ENCODE measurements at places on chromosomes 11 and 22.

DNA sequence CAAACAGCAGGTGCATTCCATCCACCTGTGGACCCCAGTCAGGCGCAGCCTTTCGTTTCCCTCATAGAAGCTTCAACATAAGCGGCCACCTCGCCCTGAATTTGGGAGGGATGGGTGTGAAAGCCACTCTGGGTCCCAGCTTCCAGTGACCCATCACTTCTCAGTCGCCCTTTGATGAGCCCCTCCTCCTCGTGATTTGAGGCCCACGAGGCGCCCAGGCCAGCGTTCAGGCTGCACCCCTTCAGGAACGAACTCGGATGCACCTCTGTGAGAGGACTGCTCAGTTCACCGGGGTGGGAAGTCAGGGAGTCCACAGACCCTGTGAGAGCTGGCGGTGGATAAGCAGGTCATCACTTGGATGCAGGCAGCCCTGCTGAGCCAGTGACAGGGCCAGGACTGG lies 1118.2 kb downstream of the BRD1 start:
- H3K4me3 ChIP-seq: no peak overlapping the region
- no peak overlapping the region for H3K27ac ChIP-seq
- H3K36me3 ChIP-seq: no peaks in the 10 kb centered on the region
- no peaks in the 10 kb centered on the region for H3K4me1 ChIP-seq
- DNase-seq: no peak
- no peaks in the 10 kb centered on the region for H3K27me3 ChIP-seq

DNA sequence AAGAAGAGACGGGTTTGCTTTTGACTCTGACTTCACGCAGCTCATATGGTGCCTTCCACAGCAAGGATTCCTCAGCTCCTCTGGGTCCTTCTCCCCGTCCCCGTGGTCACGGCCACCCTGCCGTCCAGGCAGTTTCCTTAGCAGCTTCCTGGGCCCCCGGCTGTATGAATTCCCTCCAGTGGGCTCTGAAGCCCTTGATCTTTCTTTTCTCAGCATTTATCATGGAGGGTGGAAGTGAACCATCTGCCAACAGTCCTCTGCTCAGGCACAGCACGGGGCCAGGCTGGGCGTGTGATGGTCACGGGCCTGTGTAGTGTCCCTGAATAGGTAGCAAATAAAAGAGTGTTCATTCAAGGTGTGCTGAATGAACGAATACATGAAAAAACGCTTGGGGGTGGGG lies 782.4 kb downstream of the BRD1 start:
- no peak overlapping the region for H3K27ac ChIP-seq
- H3K4me1 ChIP-seq: no peaks in the 10 kb centered on the region
- no peak overlapping the region for H3K4me3 ChIP-seq
- H3K27me3 ChIP-seq: peaks cover 8% of the 10 kb centered on the region
- no peak for DNase-seq

- no peaks in the 10 kb centered on the region for H3K4me1 ChIP-seq
- H3K27ac ChIP-seq: no peak overlapping the region
- peak; percentile 20 for DNase-seq
Measured at GRCh38 chr11:107182978-107183377, 164.7 kb upstream of the GUCY1A2 start.

GRCh38 chr11:64357904-64358535 lies 942 bp upstream of the RPS6KA4 start:
- H3K27me3 ChIP-seq: no peaks in the 10 kb centered on the region
- peak overlapping the region; percentile 40 for H3K27ac ChIP-seq
- peak overlapping the region; percentile 92 for H3K4me3 ChIP-seq

DNA sequence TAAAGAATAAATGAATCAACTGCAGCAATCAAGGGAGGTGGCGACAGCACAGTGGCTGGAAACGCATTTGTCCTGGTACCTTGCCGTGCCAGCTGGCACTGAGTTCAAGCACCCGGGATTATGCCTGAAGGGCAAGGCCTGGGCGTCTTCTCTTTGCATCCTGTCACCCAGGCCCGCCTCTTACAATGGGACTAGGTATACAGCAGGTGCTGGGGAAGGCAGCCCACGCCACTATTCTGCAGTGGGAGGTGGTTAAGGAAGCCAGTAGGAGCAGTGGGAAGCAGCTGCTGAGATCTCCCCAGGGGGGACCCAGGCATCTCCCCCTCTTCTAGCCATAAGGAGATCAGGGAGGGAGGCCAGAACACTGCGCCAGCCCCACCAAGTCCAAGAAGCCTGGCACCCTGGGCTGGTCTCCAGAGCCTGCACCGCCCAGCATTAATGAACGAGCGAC lies 15.3 kb upstream of the BAIAP2L2 start:
- no peaks in the 10 kb centered on the region for H3K36me3 ChIP-seq
- no peaks in the 10 kb centered on the region for H3K27me3 ChIP-seq
- DNase-seq: no peak
- no peak overlapping the region for H3K27ac ChIP-seq
- H3K4me3 ChIP-seq: no peak overlapping the region
- H3K4me1 ChIP-seq: no peaks in the 10 kb centered on the region
